Stimulated activated CD4-positive, alpha-beta T cell treated with anti-CD3 and anti-CD28 coated beads, Interleukin-1b, Interleukin-23, amount 100 ng/mL, for 24 hours (primary cell): ENCODE measurements at places on chromosomes 1 and 21.

- no peak for DNase-seq
Observed at GRCh38 chr1:159900755-159901360, 893 bp upstream of the CFAP45 start.

DNA sequence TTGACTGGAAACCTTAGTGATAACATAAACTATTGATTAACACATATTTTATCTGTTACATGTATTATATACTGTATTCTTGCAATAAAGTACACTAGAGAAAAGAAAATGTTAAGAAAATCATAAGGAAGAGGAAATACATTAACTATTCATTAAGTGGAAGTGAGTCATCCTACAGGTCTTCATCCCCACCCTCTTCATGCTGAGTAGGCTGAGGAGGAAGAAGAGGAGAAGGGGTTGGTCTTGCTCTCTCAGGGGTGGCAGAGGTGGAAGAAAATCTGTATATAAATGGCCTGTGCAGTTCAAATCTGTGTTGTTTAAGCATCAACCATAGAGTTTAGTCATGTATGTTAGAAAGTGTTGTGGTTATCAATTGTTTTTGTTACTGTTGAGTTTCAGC is 66.1 kb upstream of the CHODL start:
- DNase-seq, result no peak

DNA sequence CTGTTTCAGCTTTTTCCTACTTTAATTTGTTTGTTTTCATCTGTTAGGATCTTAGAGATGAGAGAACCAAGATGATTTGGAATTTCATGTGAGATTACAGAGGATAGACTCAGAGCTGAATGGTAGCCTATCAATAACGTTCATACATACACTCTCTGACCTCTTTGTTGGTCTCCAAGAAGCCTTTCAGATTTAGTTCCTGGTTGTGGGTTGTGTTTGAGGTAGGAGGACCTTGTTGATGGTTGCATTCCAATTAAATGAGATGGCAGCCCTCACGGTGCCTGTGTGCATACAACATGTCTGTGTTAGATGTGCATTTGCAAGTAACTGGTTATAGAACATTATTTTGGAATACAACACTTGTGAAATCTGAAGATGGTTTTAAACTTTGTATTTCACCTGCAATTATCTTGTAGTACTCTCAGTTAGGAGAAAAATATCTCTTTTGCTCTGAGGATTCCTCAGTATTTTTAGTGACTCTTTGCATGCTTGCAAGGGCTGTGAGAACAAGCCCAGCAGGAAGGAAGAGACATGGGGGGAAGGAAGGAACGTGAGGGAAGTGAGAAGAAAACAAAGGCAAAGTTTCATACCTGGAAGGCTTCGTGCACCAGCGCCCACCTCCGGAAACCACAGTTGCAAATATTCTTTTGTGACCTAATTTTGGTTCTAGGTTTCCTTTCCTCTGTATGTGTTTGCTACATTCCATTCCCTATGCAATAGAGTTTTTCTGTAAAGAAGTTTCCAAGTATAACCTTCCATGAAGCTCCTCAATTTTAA is 291.8 kb downstream of the DISC1 start:
- no peak for DNase-seq

DNA sequence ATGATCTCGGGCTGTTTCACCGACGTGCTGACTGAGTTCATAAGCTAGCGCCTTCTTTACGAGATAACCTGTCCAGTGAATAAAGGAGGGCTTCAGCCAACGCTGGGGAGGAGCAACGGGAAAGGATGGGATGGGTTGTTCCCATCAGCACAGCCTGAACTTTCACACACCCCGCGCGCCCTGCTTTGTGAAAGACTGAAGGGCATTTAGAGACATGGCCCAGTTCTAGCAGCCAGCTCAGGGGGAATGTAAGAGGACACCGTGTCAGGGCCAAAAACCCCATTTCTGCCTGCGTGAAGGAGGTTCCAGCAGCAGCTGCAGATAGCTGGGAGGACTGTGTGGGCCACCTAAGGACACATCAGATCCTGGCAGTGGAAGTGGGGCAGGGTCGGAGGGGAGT is 255.1 kb upstream of the RAB4A start:
- DNase-seq, result no peak

DNA sequence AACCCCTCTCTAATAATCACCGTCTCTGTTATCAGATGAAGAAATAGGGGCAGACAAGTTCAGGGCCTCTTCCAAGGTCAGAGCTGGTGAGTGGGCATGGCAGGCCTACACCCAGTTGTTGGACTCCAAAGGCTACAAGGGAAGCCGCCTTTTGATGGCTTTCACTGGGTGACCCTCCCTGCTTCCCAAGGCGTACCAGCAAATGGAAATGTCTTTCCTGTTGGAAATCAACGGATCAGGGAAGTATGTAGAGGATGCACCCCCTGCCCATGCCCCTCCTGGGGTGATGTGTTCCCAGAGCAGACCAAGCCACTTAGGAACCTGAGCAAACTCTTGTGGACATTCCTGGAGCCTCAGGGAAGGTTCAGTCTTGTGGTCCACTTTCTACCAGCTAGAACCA is 47.4 kb downstream of the LGR6 start:
- DNase-seq, result no peak

GRCh38 chr1:86068841-86069756 is 87.5 kb downstream of the COL24A1 start:
- no peak for DNase-seq

GRCh38 chr21:34981791-34982190 is 67.3 kb downstream of the RUNX1 start:
- DNase-seq, result no peak

DNA sequence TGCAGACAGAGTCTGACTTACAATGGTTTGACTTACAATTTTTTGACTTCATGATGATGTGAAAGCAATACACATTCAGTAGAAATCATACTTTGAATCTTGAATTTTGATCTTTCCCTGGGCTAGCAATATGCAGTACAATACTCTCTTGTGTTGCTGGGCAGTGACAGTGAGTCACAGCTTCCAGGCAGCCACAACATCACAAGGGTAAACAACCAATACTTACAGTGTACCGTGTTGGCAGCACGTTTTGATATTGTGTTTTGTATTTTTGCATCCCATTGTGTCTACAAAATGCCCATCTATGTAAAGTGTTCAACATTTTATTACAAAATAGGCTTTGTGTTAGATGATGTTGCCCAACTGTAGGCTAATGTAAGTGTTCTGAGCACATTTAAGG is 150.9 kb downstream of the NTMT2 start:
- DNase-seq, result no peak

DNA sequence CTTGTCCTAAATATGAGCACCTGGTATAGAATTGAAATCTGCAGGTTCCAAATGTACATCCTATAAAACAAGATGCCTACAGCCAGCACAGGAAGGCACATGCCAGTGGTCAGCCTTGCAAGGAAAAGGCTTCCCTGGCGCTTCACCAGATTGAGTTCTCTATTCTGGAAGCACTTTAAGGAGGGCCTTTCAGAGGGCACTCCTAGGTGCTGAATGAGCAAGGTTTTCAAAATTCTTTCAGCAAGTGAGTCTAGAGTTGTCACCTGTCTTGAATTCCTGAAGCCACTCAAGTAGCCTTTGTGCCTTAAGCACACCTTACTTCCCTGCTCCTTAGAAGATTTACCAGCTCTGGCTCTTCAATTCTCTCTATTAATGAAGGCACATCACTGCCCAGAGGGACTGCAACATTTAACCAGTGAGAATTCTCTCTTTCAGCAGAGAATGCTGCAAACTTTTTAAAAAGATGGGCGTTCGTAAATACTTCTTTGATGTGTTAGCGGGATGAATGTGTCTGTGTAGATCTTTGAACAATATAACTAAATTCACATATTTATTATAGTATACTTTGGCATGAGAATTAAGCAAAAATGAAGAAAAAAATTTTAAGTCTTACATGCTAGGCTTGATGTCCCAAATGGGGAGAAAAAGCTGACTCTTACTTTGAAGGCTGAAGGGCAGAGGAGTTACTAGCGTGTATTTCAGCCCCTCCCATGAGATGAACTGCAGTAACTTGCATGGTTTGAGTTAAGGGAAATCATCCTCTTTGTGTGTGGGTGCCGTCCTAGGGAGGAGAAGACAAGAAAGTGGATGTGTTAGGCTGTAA is 162.0 kb downstream of the NTPCR start:
- DNase-seq, result no peak

GRCh38 chr1:204435381-204435831 is 23.8 kb upstream of the PPP1R15B start:
- no peak for DNase-seq

- DNase-seq, result no peak
Observed at GRCh38 chr1:83996191-83996590, 2.7 kb downstream of the TTLL7 start.
